ENCODE measurements at places on chromosomes 1 and 21.

GRCh38 chr21:30718239-30718909 lies at the start of gene KRTAP21-3:
KRTAP21-3 (minus strand) TSS chr21:30718777; CDS start chr21:30718759, 18 bp downstream.
- no peak for DNase-seq

DNA sequence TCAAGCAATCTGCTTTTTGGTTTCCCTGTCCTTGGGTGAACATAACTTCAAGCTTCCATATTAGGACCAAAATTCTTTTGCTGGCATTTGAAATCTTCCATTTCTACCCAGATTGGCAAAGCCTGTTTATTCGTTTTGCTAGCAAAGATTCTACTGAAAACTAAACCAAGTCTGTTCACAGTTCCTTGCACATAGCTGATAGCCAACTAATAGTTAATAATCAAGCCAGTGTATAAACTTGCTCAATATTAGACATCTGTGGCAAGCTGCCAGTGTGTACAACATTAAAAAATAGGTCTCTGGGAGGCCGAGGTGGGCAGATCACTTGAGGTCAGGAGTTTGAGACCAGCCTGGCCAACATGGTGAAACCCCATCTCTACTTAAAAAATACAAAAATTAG lies 6.3 kb downstream of the APP start:
- no peak for DNase-seq

GRCh38 chr1:53583021-53583867 lies 124.0 kb downstream of the DMRTB1 start:
- no peak for DNase-seq

- no peak for DNase-seq
Observed at GRCh38 chr1:195071461-195071860, 1536.8 kb downstream of the KCNT2 start.

DNA sequence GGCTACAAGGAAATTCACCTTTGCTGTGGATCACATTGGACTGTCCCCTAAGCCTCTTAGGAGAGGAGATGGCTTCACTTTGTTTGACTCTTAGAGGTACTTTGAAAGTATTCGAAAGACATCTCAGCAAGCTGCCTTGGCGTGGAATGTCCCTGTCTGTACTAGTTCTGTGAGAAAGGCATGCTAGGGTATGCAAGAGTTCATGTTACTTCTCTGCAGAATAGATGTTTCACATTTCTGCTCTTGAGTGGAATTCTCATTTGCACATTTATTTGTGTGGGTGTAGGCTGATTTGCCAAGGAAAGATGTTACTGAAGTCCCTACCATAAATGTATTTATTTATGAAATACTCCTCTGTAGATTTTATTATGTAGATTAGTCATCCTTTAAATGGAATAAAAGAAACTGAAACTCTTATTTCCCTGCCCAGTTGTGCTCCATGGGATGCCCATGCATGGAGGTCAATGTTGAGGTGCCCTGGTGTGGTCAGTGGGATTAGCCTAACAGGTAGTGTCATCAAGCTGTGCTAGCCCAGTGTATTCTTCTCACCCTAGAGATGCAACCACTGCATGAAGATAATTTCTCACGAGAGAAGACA lies 13.8 kb downstream of the MIA3 start:
- no peak for DNase-seq

DNA sequence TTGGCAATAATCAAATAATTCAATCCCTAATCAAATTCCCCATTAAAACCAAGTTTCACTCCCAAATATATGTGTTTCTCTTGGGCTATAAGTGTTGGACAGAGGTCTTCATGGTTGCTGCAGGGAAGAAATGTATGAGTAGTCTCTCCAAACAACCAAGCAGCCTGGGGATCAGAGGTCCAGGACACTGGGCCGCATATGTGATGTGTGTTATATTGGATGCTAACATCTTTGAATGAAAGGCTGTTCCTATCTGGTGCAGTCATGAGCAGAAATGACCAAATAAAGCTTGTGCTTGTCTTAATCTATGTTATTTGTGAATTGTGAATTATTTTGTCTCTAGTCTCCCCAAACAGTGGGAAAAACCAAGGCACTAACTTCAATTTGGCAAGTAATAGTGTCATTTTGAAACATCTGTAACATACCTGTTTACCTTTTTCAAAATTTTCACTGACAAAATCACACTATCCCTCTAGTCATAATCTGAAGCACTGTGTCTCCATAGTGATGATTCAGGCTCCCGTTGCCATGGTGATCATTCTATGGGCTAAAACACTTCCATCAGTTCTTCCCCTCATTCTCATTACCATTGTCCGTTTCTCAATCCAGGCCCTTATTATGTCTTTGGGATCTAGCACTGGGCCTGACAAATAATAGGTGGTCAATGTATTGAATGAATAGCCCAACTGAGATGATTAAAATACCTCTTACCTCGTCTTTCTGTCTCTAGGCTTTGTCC lies 12.5 kb upstream of the TADA1 start:
- no peak for DNase-seq

DNA sequence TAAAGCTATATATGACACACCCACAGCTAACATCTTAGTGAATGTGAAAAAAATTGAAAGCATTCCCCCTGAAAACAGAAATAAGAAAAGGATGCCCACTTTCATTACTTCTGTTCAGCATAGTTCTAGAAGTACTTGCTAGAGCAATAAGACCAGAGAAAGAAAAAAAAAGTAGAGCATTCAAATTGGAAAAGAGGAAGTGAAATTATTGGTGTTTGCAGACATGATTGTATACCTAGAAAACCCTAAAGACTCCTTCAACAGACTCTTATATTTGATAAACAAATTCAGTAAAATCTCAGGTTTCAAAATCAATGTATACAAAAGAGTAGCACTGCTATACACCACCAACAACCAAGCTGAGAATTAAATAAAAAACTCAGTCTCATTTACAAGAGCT lies 1461.0 kb downstream of the AMY1C start:
- no peak for DNase-seq

GRCh38 chr21:17697473-17697872 lies 84.8 kb upstream of the BTG3 start:
- no peak for DNase-seq

- DNase-seq = no peak
Observed at GRCh38 chr1:90616395-90616794, 100.7 kb downstream of the BARHL2 start.

- no peak for DNase-seq
Observed at GRCh38 chr1:21666576-21667320, 2.4 kb downstream of the RAP1GAP start.

- DNase-seq = peak; percentile 45
Observed at GRCh38 chr1:107990606-107991005, 25.6 kb upstream of the VAV3 start.

DNA sequence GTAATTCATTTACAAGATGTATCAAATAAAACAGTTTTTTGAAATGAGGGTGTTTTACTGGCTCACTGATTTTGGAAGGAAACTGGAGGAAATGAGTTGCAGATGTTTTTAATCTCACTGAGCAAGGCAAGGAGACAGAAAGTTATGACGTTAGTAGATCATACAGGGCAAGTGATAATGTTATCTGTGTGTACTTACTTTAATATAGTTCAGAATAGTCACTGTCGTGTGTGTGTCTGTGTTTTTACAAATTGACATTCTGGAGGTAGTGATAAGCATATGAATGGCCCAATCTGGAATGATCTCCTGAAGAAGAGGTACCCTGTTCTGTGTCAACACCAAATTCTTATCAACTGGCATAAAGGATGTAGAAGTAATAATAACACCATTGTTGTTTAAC lies 1.9 kb upstream of the GBP4 start:
- DNase-seq = no peak

DNA sequence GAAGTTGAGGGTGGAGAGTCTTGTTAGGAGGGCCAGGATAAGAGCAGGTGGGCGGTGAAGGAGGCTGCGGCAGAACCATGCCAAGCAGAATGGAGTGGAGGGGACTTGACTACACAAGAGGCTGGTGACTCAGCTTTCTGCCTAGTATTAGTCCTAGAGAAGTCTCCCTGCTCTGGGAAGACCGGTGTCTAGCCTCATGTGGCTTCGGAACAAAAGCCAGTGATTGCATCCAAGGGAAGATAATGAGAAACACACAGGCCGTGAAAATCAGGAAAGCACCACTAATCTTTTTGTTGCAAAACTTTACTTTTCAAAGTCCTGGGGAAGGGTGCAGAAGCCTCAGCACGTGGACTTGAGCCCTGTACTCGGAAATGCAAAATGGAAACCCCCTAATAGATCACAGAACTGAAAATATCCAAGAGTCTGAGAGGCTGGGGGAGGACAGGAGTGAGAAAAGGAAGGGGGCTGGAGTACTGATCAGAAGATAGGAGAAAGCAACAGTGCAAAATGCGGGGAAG lies 31.4 kb downstream of the DDR2 start:
- no peak for DNase-seq

GRCh38 chr1:245181158-245181517 lies 26.4 kb downstream of the KIF26B start:
- DNase-seq = no peak

DNA sequence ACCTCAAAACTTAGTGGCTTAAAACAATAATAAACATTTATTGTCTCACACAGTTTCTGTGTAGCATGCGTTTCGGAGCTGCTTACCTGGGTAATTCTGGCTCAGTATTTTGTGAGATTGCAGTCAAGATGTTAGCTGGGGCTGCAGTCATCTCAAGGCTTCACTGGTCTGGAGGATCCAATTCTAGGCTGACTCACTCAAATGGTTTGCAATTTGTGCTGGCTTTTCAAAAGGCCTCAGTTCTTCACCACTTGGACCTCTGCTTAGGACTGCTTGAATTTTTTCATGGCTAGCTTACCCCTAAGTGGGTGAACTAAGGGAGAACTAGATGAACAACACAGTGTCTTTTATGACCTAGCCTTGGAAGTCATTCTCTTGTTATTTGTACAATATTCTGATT lies 21.0 kb downstream of the XPR1 start:
- DNase-seq = no peak

DNA sequence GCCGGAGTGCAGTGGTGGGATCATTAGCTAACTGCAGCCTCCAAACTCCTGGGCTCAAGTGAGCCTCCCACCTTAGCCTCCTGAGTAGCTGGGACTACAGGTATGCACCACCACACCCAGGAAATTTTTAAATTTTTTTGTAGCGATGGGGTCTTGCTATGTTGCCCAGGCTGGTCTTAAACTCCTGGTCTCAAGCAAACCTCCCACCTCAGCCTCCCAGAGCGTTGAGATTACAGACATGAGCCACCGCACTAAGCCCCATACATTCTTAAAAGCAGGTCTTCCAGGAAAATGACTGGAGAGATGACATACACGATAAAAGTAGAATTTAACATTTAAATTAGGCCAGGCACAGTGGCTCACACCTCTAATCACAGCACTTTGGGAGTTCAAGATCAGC lies 13.4 kb downstream of the MTFR1L start:
- DNase-seq = no peak

DNA sequence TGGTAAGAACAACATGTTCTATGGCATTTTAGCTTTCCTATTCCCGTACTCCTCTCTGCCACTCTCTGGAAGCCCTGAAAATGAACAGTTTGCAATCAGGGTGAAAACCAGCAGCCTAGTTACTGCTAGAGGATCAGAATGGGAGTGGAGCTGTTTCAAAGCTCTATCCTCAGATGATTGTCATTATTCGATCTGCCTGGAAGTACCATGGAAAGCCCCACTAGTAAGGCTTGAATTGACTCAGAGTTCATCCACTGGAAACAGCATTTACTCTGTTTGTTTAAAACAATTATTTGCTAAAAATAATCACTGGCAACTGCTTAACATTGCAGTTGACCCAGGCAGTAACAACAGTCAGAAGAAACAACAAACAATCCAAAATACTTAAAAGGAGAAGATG lies 91.2 kb downstream of the USH2A start:
- DNase-seq = no peak

- peak; percentile 64 for DNase-seq
Observed at GRCh38 chr1:159900086-159900680, at the start of gene CFAP45. CFAP45 (minus strand) TSS chr1:159900165; CDS start chr1:159900098, 67 bp downstream.

- no peak for DNase-seq
Observed at GRCh38 chr21:14080040-14080763, 130.6 kb downstream of the LIPI start.

- DNase-seq = no peak
Observed at GRCh38 chr21:20004367-20004766, 993.8 kb upstream of the NCAM2 start.

DNA sequence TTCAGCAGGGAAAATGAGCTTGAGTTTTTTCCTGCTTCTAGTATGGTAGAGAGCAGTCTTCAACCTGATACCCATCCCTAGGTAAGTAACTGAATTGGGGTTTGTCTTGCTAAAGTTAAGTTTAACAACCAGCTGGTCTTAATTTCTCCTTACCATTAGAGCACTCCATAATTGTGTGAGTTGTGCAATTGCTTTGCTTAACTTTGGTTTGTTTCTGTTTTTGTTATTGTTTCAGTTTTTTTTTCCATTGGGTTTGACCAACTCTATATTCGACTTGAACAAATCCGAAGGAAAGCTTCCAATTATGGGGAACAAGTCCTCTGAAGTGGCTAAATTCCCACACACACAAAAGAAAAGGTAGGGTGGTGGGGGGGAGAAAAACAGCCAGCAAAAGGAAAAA lies 641.1 kb downstream of the PLA2G4A start:
- no peak for DNase-seq

- DNase-seq = no peak
Observed at GRCh38 chr1:41486371-41487125, 2.1 kb upstream of the EDN2 start.

- DNase-seq = no peak
Observed at GRCh38 chr1:94741996-94742395, 78.2 kb upstream of the SLC44A3 start.

DNA sequence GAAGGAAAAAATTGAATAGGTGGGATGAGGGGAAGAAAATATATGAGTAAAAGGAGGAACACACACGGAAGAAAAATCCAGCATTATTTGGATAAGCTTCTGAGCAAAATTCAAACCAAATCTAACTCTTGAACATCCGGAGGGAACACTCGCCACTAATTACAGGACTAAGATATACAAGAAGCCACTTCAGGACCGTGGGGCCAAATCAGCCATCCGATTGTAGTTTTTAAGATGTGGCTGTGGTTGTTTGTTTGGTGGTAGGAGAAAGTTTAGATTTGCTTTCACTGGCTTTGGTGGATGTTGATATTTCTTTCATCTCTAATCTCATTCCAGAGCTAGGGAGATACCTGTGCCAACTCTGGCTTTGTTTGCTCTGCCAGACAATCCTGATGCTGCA lies 43.7 kb upstream of the ADAMTS1 start:
- no peak for DNase-seq

DNA sequence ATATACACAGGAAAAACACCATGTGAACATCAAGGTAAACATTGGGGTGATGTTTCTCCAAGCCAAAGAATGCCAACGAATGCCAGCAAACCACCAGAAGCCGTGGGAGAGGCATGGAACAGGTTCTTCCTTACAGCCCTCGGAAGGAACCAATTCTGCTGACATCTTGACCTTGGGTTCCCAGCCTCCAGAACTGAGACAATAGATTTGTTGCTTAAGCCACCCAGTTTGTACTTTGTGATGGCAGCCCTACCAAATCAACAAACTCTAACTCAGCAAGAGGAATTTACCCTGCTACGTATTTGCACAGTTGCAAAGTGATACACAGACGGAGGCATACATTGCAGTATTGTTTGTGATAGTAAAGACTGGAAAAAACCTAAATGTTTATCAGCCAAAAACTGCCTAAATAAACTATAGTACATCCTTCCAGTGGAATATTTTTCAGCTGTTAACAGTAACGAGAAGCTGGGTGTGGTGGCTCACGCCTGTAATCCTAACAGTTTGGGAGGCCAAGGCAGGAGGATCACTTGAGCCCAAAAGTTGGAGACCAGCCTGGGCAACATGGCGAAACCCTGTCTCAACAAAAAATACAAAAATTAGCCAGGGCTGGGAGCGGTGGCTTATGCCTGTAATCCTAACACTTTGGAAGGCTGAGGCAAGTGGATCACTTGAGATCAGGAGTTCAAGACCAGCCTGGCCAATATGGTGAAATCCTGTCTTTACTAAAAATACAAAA lies 12.5 kb upstream of the ZC3H12A start:
- no peak for DNase-seq
